ENCODE measurements at places on chromosomes 5 and 9.

- DNase-seq, result no peak
Observed at GRCh38 chr9:123583646-123584045, 227.6 kb downstream of the CRB2 start.

GRCh38 chr5:135308752-135309151 lies 90.3 kb downstream of the MACROH2A1 start:
- peak; percentile 46 for DNase-seq

GRCh38 chr9:19161257-19162025 lies 34.1 kb upstream of the PLIN2 start:
- peak; percentile 76 for DNase-seq

DNA sequence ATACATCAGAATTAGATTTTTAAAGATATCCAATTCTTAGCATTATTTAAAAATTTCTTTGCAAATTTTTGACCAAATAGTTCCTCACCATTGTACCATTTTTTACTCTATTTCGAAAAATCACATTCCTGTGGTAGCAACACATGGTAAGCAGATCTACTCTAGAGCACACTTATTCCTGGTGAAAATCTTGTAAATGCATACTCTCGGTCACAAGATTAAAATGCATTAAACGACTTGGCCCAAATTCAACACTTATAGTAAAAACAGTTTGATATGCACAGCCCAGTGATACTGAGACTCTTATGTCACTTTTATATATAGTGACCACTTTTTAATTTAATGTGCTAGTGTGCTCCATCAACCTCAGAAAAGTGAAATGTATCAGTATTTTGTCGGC lies 208.8 kb upstream of the TARS1 start:
- DNase-seq, result peak; percentile 82

DNA sequence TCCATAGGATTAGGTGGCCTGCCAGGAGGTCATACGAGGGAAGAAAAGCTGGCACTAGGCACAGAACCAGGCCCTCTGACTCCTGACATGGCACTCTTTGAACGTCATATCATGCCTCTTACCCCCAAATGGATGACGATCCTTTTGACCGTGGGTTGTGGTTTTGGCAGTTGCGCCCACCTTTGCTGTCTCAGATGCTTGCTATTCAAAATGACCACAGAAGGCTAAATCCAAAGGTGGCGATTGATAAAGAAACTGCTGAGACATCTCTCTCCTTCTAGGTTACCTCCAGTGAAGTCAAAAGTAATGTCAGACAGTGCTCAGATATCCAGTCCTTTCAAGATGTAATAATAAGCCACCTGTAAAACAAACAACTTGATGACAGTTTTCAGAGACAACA lies 385.0 kb downstream of the EFNA5 start:
- DNase-seq, result no peak

GRCh38 chr5:91164424-91164823 lies 218.7 kb downstream of the ARRDC3 start:
- no peak for DNase-seq

GRCh38 chr9:78035383-78035993 lies 3.9 kb upstream of the GNAQ start:
- peak; percentile 57 for DNase-seq

DNA sequence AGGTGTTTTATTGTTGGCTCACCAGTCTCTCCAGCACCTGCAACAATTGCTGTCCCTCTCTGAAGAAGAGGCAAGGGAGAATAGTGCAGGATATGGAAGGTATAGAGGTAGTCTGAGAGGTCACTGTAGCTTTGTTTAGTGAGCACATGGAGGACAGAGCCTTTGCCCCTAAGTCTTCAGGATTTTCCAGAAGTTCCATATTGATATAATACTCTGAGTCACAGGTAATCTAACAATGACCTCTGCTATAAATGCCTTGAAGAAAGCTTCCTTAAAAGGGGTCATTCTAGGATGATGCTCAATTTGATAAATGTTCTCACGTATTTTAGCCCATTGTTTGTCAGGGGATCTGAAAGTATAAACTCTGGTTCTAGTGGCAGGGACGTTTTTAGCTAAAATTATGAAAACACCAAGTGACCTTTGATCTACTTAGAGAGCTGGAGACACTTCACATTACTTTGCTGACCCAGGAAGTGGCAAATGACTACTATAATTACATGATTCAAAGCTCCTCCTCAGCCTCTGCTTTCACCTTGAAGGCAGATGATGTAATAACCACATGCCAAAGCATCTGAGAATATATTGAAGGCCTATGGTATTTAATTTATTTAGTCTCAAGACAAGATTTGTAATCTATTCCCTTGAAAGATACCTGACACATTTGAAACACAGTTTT lies 366.9 kb upstream of the NUDT12 start:
- DNase-seq, result no peak

GRCh38 chr9:93668261-93668871 lies 92.0 kb downstream of the PHF2 start:
- DNase-seq, result no peak

- DNase-seq, result no peak
Observed at GRCh38 chr9:134664446-134664845, 22.8 kb downstream of the COL5A1 start.

GRCh38 chr5:109693535-109694400 lies 4.0 kb downstream of the MAN2A1 start:
- DNase-seq, result peak; percentile 64

DNA sequence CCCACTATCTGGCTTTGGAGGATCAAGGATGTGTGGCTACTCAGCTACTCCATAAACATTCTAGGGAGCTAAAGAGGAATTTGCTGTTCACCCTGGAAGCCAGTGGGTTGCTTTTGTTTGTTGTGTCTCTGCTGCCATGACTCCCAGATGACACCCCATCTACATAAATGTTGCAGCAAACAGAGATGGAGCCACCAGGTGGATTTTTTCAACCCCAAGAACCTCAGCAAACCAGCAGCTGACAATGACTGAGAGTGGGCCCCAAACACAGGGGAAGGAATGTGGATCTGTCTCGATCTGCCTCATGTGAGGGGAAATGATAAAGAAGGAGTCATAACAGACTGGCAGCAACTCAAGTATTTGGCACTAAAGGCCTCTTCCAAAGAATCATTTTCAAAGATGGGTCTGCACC lies 132.7 kb upstream of the TNC start:
- peak; percentile 79 for DNase-seq

DNA sequence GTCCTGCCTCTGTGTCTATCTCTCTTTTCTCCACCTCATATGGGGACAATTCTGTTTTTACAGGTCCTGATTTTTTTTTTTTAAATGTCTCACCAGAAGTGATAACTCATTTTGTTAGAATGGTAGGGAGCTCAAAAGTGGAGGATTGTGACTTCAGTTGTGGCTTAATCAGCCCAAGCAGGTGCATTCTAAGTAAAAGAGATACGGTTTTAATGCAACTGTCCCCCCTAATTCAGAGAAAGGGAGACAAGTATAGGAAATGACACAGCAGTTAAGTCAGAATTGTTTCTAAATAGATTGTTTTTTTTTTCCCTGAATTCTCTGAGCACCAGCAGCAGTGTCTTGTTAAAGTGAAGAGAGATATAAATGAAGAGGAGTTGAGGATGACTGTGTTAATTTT lies 24.5 kb downstream of the MAST4 start:
- DNase-seq, result no peak

DNA sequence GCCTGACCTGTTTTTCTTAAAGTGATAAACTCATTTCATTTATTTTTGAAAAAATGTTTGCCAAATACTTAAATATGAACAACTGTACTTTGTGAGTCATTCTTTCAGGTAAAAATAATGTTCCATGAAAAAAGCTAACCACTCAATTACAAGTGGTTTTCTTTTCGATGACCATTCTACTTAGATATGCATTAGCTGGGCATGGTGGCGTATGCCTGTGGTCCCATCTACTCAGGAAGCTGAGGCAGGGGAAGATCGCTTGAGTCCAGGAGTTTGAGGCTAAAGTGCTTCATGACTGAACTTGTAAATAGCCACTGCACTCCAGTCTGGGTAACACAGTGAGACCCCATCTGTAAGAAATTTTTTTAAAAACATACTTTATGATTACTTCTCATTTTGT lies 4.0 kb upstream of the WDR70 start:
- no peak for DNase-seq

- no peak for DNase-seq
Observed at GRCh38 chr9:71121275-71122021, at the start of gene TRPM3. TSS of gene TRPM3 (minus strand) at chr9:71121621. CDS start at chr9:71121354, 267 bp downstream.

GRCh38 chr5:58108511-58108910 lies 351.4 kb downstream of the PLK2 start:
- DNase-seq, result no peak

GRCh38 chr5:57632937-57633336 lies 150.3 kb upstream of the ACTBL2 start:
- no peak for DNase-seq

GRCh38 chr5:148882332-148882731 lies 55.9 kb downstream of the ADRB2 start:
- DNase-seq, result no peak

- DNase-seq, result no peak
Observed at GRCh38 chr5:20972419-20972925, 984.5 kb upstream of the CDH18 start.

GRCh38 chr9:35510754-35511428 lies 21.0 kb downstream of the RUSC2 start:
- DNase-seq, result peak; percentile 98

DNA sequence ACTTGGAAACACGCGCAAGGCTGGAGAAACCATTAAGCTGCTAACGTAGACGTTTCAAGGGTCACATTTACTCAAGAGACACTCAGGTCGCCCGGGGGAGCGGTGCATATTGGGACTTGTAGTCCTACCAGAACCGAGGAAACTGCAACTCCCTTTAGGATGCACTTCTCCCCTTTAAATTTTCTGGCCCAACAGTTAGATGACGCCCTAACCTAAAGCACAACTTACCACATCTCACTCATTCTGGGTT lies 384 bp upstream of the DMXL1 start:
- no peak for DNase-seq

DNA sequence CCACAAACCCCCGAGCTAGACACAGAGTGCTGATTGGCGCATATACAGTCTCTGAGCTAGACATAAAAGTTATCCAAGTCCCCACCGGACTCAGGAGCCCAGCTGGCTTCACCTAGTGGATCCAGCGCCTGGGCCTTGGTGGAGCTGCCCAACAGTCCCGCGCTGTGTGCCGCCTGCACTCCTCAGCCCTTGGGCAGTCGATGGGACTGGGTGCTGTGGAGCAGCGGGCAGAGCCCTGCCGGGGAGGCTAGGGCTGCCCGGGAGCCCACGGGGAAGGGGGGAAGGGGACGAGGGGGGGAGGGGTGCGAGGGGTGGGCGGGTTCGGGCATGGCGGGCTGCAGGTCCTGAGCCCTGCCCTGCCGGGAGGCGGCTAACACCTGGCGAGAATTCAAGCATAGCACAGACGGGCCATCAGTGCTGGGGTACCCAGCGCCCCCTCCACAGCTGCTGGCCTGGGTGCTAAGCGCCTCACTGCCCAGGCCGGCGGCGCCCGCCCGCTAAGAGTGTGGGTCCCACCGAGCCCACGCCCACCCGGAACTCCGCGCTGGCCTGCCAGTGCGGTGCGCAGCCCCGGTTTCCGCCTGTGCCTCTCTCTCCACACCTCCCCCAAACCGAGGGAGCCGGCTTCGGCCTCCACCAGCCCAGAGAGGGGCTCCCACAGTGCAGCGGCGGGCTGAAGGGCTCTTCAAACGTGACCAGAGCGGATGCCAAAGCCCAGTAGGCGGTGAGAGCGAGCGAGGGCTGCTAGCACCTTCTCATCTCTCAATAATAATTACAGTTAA lies 391.2 kb upstream of the NUDT12 start:
- DNase-seq, result no peak

DNA sequence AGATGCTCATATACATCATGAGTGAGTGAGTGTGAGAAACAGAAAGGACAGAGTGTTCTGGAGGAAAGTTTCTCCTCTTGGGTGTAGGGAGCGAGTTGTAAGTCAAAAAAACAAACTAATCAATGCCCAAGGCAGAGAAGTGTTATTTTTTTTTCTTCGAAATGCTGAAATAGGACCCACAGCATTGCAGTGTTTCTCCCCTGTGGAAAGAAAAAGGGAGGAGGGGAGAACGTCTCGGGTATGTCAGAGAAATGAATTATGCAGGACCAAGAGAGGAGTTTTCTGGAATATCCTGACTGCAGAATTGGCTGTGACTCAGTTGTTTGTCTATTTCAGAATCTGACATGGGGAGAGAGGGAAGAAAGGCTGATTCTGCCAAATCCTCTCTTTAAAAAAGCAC lies 337.9 kb upstream of the RFX3 start:
- DNase-seq, result peak; percentile 15

- DNase-seq, result no peak
Observed at GRCh38 chr5:171261361-171261760, 47.7 kb upstream of the TLX3 start.

GRCh38 chr5:138635265-138635664 lies 60.1 kb upstream of the HSPA9 start:
- DNase-seq, result peak; percentile 9

- DNase-seq, result no peak
Observed at GRCh38 chr9:22257026-22257816, 189.4 kb upstream of the DMRTA1 start.

DNA sequence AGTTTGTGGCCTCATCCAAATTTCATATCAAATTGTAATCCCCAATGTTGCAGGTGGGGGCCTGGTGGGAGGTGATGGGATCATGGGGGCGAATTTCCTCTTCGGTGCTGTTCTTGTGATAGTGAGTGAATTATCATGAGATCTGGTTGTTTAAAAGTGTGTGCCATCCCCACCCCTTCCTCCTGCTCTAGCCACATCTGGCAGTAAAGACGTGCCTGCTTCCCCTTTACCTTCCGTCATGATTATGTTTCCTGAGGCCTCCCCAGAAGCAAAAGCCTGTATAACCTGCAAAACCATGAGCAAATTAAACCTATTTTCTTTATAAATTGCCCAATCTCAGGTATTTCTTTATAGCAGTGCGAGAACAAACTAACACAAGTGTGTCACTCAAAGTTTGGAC lies 71.0 kb upstream of the MOCS2 start:
- DNase-seq, result no peak

DNA sequence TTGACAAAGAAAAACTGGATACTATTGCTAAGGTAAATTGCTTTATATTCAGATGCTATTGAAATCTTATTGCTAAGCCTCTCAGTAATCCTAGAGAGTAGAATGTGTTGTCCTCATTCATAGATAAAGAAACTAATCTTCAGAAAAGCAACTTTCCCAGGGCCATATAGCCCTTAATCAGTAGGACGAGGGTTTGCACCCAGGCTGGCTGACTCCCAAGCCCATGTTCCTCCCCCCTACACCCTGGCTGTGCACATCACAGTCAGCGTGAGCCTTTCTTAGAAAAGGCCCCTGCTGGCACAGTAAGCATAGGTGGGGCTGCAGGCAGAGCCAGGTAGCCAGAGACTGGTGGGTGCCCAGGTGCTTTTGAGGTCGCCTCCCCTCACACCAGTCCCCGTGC lies 15.8 kb upstream of the GLIPR2 start:
- DNase-seq, result no peak
